ENCODE measurements at places on chromosomes 6 and 20.

- no peak for DNase-seq
These were observed 178.8 kb upstream of the AKAP12 start for GRCh38 chr6:151060766-151061531.

GRCh38 chr20:62956387-62957135 is 4.1 kb downstream of the SLC17A9 start:
- DNase-seq, result no peak

DNA sequence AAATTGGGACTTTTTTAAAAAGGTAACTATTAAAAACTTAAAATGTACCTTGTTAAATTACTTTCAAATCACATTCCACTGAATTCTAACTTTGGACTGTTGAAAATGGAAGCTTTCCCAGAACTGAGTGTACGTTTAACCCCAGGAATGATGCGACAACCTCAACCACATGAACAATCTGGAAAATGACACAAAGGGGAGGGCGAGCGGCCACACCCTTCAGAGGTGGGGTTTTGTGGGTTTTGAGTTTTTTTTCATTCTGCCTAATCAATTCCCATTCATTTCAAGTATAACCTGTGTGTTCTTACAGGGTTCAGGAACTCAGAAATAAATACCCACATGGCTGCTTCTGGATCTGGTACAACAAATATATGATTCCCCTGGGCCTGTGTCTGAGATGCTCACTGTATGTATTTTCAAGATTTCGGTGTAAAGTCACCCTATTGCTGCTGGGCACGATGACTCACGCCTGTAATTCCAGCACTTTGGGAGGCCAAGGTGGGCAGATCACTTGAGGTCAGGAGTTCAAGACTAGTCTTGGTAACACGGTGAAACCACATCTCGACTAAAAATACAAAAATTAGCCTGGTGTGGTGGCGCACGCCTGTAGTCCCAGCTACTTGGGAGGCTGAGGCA is 21.6 kb downstream of the CNKSR3 start:
- no peak for DNase-seq

DNA sequence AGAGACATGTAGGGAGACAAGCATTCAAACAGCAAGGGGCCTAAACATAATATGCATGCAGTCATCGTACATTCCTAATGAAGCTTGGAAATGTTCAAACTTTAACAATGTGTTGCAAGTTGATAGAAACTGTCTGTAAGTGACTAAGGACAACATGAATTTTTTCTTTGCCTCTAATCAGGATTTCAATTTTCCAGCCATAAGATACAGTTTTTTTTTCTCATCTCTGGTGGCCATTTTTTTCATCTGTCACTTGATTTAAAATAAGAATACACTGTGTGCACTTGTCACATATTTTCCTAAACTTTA is 22.2 kb upstream of the MTRF1L start:
- no peak for DNase-seq

DNA sequence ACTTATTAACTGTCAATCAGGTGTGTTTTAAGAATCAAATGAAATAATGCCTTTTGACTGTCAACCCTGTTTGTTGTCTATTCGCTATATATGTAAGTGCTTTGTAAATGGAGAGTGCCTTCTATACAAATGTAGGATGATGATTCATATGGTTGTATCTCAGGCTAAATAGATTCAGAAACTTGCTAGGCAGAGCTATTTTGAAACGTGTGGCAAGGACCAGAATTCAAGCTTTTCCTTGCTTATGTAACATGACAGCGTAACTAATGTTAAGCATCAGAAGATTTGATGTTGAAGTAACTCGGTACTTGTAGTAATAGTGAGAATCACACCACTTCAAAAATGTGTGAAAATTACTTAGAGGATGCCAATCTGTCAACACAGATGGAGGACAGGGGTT is 3.4 kb downstream of the OGFRL1 start:
- DNase-seq, result no peak

DNA sequence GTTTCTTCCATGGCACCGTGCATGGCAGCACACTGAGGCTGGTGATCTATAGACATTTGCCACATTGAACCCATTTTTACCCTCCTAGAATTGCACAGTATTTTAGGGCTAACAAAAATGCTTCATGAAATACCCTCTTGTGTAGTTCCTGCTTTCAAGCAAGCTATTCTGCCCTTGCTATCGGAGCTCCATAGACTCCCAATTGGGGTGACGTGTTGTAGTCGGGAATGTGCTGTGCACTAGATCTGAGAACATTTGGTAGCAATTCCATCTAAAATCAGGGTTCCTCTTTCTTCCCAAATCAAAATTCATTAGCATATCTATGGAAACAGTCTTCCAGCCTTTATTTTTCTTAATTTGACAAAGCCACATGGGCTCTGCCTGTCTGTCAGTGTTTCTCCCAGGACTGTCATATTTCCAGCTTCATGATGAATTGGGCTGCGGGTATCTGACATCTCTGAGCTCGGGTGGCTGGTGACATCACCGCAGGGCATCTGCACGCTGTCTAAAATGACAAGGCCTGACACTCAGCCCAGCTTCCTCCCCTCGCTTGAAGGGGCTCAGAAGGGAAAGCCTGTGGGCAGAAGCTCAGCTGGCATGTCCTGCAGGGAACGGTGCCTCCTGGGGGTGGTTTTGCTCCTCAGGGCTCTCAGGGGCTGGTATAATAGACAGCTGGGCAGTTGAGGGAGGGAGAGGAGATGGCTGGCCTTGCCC is 406.4 kb downstream of the QKI start:
- peak; percentile 25 for DNase-seq

DNA sequence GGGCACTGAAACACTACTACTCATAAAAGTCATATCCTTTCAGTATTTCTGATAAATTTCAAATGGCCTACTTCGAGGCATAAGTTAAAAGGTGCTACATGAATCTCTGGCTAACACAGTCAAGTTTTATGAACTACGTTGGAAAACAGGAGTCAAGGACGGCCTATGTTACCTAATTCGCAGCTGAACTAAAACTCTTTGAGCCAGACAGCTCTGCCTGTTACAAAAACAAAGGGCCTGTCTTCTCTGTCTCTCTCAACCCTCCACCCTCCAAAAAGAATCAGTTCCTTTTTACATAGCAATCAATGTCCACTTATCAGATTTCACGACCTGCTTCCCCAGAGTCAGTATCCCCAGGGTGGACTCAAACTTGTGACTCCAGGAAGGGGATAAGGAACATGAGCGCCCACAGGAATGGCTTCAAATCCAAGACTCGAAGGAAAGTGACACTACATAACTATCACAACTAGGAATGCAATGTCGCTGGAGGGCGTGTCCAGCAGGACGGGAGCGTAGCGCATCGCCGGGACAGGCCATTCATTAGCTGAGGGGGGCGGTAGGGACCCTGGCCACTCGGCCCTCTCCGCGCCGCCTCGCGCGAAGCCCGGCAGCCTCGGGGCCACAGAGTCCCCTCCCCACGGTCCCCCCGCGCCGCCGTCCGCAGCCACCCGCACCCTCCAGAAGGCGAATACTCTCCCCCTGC is 591 bp downstream of the IBTK start:
- no peak for DNase-seq

DNA sequence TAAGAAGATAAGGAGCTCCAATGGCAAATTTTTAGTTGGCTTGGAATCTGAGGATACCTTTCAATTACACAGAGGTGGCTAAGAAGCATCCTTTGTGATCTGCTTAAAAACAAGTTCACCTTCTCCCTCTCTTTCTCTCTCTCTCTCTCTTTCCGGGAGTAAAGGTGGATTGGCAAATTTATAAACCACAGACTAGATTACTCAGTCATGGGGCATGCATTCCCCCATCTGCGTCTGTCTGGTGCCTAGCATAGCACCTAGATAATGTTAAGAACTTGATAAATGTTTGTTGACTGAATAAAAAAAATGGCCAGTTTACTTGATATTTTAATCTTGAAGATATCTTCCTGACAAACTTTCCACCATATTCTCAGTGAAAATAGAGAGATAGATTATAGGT is 312.3 kb downstream of the CDC5L start:
- DNase-seq, result no peak

DNA sequence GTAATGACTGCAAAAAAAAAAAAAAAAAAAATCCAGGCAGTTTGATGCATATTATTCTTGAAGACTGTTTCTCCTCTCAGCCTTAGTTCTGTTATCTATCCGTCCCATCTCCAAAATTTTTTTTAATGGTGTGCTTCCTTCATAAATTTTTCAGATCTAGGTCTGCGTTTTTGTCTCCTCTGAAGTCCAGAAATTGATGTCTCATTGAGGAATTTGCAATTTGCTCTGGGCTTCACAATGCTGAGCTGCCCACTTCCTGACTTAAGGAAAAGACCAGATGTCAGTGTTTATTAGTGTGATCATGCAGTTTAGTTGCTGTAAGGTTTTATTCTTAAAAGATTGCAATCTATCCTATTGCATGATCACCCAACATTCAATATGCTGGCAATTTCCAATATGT is 297.6 kb downstream of the ZNF217 start:
- DNase-seq, result no peak

DNA sequence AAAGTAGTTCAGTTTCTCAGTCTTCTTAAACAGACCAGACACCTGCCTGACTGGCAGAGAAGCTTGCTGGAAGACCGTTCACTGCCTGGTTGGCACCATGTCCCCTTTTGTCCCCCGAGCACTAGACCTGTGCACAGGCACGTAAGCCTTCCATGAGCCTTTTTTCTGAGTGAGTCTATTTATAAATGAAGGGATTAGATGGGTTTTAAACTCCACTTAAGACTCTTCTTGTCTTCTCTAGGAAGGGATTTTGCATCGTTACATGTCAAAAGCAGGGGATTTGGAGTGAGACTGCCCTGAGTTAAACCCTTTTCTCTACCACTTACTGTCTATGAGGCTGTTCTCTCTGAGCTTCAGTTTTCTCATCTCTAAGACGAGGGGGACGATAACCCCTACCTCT is 37.6 kb downstream of the STK35 start:
- no peak for DNase-seq

GRCh38 chr6:116954938-116955337 is 77.9 kb downstream of the RFX6 start:
- no peak for DNase-seq

DNA sequence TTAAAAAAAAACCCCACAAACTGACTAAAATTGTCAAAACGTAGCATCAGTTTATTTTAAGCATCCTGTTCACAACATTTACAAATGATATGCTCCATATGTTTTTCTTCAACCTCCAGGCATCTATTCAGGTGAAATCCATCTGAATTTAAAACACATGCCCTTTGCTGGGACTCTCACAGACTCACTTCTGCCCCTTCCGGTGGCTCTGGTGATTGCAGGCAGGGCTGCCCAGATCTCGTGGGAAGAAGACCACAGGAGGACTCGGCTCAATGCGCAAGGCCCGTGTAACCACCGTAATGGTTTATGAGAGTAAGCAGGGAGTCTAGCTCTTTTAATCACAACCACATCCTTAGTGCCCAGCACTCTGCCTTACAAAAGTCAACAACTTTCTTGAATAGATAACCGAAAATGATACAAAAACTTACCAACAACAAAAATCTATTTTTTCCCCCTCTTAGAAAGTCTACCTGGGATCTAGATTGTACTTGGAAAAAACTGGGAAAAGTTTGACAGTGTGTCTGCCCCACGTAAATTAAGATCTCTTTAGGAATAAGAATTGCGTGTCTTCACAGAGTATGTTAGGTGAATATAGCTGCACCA is 139.1 kb downstream of the KIF16B start:
- DNase-seq, result peak; percentile 39

DNA sequence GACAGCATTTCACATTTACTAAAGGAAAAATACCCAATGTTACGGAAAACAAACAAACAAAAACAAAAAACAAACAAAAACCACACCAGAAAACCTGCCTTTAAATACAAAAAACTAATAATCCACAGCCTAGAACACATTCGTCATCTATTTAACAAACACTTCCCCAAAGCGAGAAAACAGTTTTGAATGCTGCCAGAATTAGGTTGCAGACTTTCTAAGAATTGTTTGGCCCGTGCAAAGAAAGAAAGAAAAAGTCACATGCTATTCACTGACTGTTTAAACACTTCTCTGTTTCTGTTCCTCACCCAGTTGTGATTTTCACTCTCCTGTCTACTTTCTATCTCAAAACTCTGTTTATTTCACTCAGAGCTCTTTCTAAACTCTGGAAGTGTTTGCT is 52.5 kb downstream of the BCAS1 start:
- DNase-seq, result no peak

GRCh38 chr6:13947611-13948178 is 22.9 kb downstream of the RNF182 start:
- DNase-seq, result no peak

GRCh38 chr6:636488-636887 is 20.4 kb downstream of the HUS1B start:
- DNase-seq, result no peak

GRCh38 chr6:2477250-2477649 is 231.8 kb upstream of the GMDS start:
- no peak for DNase-seq

DNA sequence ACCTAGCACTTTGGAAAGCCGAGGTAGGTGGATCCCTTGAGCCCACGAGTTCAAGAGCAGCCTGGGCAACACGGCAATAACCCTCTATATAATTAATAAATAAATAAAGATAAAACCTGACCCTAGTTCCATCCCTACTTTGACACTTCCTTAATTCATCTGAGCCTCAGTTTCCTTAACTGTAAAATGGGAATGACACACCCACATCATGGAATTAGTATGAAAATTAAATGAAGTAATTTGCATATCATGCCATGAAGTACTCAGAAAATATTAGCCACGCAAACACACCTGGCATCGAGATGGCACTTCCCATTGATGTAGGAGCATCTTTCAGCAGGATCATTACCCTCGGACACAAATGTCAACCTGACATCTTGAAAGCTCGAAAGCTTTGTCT is 19.1 kb downstream of the ZMYND8 start:
- no peak for DNase-seq

GRCh38 chr6:792662-793061 is 99.7 kb upstream of the EXOC2 start:
- DNase-seq, result no peak

- no peak for DNase-seq
These were observed 140.3 kb upstream of the TCF21 start for GRCh38 chr6:133748628-133749027.

- no peak for DNase-seq
These were observed 209.9 kb downstream of the LRFN2 start for GRCh38 chr6:40377173-40377806.

GRCh38 chr6:136701045-136701444 is 91.2 kb downstream of the MAP3K5 start:
- no peak for DNase-seq

- no peak for DNase-seq
These were observed 72.0 kb downstream of the CHMP4B start for GRCh38 chr20:33883164-33883563.

- DNase-seq, result no peak
These were observed 28.2 kb downstream of the TBC1D32 start for GRCh38 chr6:121305957-121306607.

DNA sequence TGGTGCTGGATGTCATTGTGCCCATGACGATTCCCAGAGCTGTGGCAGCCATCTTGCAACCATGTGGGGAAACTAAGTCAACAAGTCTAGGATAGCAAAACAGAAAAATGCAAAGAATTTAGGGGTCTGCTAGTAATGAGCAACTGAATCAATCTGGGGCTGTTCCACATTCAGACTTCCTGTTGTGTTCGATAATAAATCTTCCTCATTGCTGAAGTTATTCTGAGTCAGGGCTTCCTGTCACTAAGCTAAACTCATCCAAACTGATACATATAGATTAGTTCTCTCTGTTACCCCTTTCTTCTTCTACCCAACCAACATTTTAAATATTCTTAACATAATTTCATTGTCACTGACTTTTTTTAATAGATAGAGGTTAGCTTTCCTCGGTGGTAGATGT is 205.9 kb downstream of the HACE1 start:
- DNase-seq, result no peak

GRCh38 chr6:43241446-43241845 is 1.8 kb upstream of the TTBK1 start:
- DNase-seq, result no peak

All from head of caudate nucleus (tissue), 42 donors.